ENCODE measurements at places on chromosomes 6 and 20. TPM values are rescaled to one million over a fixed set of nuclear protein-coding genes. Genes with fewer than 3 reads are reported as not detected.

NKX2-4 gene
- not detected for total RNA-seq

MOXD1 gene
- 1.4 TPM for total RNA-seq

UST gene
- total RNA-seq = 73.4 TPM

GMNN gene
- total RNA-seq = 19.5 TPM

PLA2G7 gene
- 12.5 TPM for total RNA-seq

TMC2 gene
- not detected for total RNA-seq

ZNF165 gene
- 5.3 TPM for total RNA-seq
